Left kidney (tissue), 8 donors: ENCODE measurements at places on chromosomes 16 and 17.

DNA sequence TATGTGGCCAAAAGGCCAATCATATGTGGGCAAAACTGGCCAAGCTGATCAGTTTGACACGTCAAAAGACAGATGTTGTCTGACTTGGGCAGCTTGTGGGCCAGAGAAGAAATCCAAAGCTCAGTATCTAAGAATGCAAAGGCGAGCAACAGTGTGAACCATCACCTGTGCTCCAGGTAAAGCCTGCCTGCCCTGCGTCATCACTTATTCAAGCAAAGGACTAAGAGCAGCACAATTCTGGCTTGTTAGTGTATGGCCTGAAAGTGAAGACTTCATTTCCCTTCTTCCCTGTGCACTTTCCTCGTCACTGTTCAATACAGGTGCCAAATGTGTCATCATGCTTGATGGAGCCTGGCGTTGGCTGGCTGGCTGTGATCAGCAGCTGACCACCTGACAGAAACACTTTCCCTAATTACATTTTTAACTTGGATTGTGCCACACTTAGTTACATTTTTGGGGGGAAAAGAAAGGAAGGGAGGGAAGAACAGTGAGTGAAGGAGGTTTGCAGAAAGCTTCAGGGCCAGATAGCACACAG is 4.7 kb downstream of the FAM20A start:
- DNase-seq: no peak

- no peak for DNase-seq
Measured at GRCh38 chr16:12538667-12539091, 265.0 kb downstream of the CPPED1 start.

- no peak for DNase-seq
Measured at GRCh38 chr17:80737106-80738019, 192.7 kb downstream of the RPTOR start.

- DNase-seq: peak; percentile 22
Measured at GRCh38 chr17:50396261-50397110, 837 bp downstream of the LRRC59 start.

- no peak for DNase-seq
Measured at GRCh38 chr16:8854298-8854948, 14.4 kb downstream of the CARHSP1 start.

- no peak for DNase-seq
Measured at GRCh38 chr17:2264067-2264860, 39.3 kb downstream of the SMG6 start.

GRCh38 chr17:66549311-66549704 is 246.9 kb downstream of the PRKCA start:
- no peak for DNase-seq

GRCh38 chr17:7685533-7686221 is 1.6 kb downstream of the TP53 start:
- peak; percentile 95 for DNase-seq

DNA sequence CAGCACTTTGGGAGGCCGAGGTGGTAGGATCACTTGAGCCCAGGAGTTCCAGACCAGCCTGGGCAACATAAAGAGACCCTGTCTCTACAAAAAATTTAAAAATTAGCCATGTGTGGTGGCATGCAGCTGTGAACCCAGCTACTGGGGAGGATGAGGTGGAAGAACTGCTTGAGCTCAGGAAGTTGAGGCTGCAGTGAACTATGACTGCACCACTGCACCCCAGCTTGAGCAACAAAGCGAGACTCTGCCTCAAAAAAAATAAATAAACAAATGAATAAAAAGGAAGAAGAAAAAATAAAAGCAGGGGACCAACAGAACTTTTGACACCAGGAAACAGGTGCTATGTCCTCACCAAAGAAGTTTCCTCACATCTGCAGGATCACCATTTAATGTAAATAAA is 14.2 kb downstream of the TERF2 start:
- no peak for DNase-seq

GRCh38 chr17:63382826-63383225 is 63.3 kb downstream of the CYB561 start:
- no peak for DNase-seq

- no peak for DNase-seq
Measured at GRCh38 chr16:582614-583331, 7.1 kb upstream of the RAB40C start.

GRCh38 chr16:83682868-83683235 is 124.9 kb upstream of the HSBP1 start:
- no peak for DNase-seq

DNA sequence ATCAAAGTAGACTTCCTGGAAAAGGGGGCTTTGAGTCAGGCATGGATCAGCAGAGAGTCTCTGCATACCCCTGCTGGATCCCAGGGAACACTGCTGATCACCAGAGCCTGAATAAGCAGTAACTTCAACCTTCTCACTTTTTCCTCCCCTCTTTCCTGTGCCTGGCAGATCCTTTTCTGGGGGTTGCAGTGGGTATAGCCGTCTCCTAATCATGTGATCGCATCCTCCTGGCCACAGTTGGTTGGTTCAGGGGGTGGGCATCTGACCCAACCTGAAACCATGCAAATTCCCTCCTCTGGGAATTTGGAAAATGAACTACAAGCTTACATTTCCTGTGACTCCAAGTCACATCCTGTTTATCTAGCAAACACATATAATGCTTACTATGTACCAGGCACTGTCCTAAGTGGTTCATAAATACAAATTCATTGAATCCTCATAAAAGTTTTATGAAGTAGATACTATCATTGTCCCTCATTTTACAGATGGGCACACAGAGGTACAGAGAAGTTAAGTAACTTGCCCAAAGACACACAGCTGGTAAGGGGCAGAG is 120.3 kb downstream of the AXIN2 start:
- no peak for DNase-seq

DNA sequence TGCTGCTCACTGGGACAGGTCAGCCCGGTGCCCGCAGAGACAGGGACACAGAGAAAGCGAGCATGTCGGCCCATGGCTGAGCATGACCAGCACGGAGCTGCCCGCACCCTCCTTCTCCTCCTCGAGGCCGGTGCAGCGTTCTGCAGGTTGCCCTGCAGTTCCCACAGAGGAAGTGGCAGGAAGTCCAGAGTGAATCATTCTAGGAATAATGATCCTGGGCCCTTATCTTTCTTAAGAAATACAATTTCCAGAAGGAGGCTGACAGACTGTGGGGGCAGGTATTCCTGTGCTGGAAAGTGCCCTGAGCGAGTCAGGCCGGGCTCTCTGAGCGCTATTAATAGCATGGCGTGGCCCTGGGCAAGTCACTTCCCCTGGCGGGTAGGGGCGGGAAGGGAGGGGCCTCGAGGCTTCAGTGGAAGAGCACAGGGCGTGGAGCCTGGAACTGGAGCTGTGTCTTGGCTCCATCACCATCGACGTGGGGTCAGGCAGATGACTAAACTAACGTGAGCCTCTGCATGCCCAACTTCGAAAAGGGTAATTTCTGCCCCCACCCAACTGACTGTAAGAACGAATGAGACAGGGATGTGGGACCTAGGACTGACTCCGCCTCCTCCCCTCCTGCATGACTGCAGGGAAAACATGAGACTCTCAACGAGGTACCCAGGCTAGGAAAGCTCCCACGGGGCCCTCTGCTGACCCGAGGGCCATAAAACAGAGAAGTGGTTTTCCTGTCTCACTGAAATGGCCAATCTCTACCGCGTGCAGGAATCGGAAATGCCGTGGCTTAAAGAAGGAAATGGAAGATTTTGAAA is 9.8 kb downstream of the TMEM204 start:
- no peak for DNase-seq

- DNase-seq: no peak
Measured at GRCh38 chr17:82320140-82320840, 2.9 kb upstream of the CD7 start.

DNA sequence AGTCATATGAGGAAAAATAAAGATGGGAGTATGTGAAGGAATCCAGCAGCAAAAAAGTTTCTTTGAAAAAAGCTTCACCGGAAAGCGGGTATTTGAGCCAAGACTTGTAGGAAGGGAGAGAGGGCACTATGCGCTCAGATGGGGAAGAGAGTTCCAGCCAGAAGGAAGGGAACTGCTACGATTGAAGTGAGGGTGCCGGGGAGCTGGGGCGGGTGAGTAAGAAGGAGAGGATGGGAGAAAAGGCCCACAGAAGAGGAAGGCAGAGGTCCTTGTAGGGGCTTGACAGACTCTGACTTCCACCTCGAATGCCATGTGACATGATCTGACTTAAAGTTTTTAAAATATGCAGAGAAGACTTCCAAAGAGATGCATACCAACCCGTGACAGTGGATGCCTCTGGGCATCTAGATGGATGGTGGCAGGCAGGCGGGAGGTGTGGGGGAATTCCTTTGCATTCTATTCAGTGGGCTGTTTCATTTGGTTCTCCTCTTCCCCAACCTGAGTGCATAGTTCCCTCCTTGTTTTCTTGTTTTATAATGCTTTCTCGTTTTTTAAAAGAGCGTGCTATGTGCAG is 44.9 kb downstream of the CDRT4 start:
- DNase-seq: no peak

GRCh38 chr17:45814622-45815606 is 29.8 kb upstream of the SPPL2C start:
- DNase-seq: no peak

DNA sequence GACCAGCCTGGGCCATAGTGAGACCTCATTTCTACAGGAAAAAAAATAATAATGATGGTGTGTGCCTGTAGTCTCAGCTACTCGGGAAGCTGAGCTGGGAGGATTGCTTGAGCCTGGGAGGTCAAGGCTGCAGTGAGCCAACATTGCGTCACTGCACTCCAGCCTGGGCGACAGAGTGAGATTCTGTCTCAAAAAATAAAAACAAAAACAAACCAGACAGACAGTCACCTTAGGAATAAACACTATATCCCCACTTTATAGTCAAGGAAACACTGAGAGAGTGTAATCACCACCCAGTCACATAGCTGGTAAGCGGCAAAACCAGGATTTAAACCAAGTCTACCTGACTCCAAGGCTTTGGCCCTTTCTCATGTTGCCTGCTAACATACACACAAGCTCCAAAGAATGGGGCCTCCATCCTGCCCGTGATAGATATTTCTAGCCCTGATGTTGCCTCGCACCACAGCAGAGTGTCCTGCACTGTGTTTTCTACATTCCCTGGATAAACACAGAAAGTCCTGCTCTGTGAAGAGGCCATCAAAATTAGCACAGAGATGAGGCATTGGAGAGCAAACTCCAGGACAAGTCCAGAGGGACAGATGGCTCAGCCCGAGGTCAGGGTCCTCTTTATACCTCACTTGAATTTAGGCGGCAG is 66.1 kb upstream of the SMURF2 start:
- DNase-seq: no peak

GRCh38 chr16:67490335-67491096 is 7.2 kb upstream of the AGRP start:
- no peak for DNase-seq

GRCh38 chr17:58595194-58595792 is 80.9 kb upstream of the MTMR4 start:
- DNase-seq: no peak

GRCh38 chr17:81027038-81027437 is 7.9 kb upstream of the BAIAP2 start:
- DNase-seq: no peak

GRCh38 chr16:47461598-47462266 is 601 bp downstream of the PHKB start:
- DNase-seq: peak; percentile 35

GRCh38 chr16:46947900-46948547 is 25.4 kb downstream of the DNAJA2 start:
- peak; percentile 25 for DNase-seq

GRCh38 chr16:67091906-67092566 is 17.7 kb upstream of the PHAF1 start:
- DNase-seq: no peak

GRCh38 chr17:2054262-2054511 is 716 bp upstream of the HIC1 start:
- DNase-seq: no peak

DNA sequence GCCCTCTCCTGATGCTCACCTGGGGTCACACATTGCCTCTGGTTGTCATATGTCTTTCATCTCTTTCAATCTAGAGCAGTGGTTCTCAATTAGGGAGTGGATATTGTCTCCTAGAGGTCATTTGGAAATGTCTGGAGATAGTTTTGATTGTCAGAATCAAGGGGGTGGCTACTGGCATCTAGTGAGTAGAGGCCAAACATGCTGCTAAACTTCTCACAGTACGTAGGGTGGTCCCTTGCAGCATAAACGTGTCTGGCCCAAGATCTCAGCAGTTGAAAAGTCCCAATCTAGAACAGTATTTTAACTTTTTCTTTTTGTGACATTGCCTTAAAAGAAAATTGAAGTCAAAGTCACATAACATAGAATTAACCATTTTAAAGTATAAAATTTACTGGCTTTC is 30.5 kb upstream of the SLC5A10 start:
- no peak for DNase-seq

- DNase-seq: no peak
Measured at GRCh38 chr16:84477661-84478060, 26.8 kb downstream of the MEAK7 start.

DNA sequence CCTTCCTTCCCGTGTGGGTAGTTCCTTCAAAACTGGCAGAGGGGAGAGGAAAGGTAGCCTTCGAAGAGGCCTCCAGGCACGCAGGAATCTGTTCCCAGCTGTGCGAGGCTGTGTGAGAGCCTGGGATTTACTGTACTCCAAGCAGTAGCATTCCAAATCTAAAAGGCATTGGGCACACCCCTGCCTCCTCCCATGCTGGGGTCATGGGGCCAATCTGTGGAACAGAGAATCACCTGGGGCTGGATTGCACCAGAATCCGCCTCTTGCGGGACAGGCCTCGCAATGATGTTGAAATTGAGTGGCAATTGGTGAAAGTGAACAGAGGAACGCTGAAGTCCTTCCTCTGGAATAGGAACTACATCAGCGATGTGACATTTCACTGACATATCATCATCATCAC is 72.5 kb upstream of the IRX3 start:
- DNase-seq: no peak

GRCh38 chr16:14194721-14195120 is 123.6 kb downstream of the MRTFB start:
- DNase-seq: no peak

DNA sequence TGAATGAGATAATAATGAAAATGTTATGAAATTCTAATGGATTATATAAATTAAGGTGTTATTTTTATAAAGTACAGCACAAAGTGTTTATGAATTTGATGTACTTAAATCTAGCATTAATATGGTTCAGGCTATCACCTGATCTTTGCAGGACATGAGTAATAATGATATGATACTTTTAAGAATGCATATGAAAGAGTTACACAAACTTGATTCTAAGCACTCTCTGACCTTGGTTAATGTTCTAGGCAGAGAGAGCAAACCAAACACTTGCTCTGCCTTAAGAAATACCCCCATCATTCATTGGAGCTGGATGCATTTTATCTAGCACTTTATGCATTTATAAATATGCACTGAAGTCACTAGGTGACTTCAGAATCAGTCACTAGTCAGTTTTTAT is 942.2 kb upstream of the CDH8 start:
- DNase-seq: no peak

- DNase-seq: no peak
Measured at GRCh38 chr16:84032458-84033178, 10.0 kb downstream of the SLC38A8 start.

- DNase-seq: no peak
Measured at GRCh38 chr17:81553616-81554181, 1.5 kb upstream of the FAAP100 start.

DNA sequence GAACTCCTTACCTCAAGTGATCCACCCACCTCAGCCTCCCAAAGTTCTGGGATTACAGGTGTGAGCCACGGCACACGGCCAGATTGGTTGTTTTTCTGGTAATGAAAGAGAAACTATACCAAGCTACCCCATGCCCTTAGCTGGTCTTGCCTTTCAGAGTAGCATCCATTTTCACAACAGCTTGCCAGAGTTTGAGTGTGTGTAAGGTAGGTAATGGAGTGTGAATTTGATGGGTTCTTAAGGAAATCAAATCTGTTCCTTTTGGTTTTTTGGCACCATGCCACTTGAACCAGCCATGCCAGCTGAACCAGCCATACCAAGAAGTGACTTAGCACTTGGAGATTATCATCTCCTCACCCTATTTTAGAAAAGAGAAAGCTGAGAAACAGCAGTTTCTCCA is 5.1 kb downstream of the CALCOCO2 start:
- DNase-seq: no peak
